ENCODE measurements at places on chromosomes 2 and 18. TPM values are rescaled to one million over a fixed set of nuclear protein-coding genes. Genes with fewer than 3 reads are reported as not detected.
A peak's percentile ranks its signal among the peaks of the same experiment; 100 is the strongest.

Gene CCDC121
- 8.0 TPM for total RNA-seq

Gene TMBIM1
- total RNA-seq = 320 TPM

GRCh38 chr2:109614715-109615636 is 812 bp downstream of the SOWAHC start:
- H3K36me3 ChIP-seq = no peaks in the 10 kb centered on the region
- no peak for DNase-seq
- no peaks in the 10 kb centered on the region for H3K27me3 ChIP-seq
- peak overlapping the region; percentile 72 for H3K4me3 ChIP-seq
- H3K4me1 ChIP-seq = peaks cover 22% of the 10 kb centered on the region

DNA sequence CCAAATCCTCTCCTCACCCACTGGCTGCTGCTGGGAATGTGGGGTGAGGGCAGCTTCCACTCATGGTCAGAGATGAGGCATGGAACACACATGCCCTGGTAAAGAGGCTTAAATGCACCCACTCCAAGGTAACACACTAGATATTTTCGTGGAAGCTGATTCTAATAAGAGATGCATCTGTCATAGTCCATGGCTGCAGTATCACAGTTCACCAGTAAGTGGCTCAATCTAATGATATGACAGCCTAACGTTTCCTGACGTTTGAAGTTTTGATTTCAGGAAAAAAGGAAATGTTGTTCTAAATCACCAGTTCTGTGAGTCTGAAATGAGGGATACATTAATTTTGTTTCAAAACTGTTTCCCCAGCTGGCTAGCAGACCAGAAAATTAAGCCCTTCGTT is 38.2 kb downstream of the LCT start:
- no peaks in the 10 kb centered on the region for H3K4me1 ChIP-seq
- DNase-seq = no peak
- H3K4me3 ChIP-seq = no peak overlapping the region
- no peaks in the 10 kb centered on the region for H3K36me3 ChIP-seq

- H3K4me3 ChIP-seq = no peak overlapping the region
- H3K27me3 ChIP-seq = no peaks in the 10 kb centered on the region
- H3K36me3 ChIP-seq = no peaks in the 10 kb centered on the region
- DNase-seq = no peak
- H3K4me1 ChIP-seq = no peaks in the 10 kb centered on the region
Measured at GRCh38 chr18:5972298-5972697, 77.0 kb upstream of the TMEM200C start.

DNA sequence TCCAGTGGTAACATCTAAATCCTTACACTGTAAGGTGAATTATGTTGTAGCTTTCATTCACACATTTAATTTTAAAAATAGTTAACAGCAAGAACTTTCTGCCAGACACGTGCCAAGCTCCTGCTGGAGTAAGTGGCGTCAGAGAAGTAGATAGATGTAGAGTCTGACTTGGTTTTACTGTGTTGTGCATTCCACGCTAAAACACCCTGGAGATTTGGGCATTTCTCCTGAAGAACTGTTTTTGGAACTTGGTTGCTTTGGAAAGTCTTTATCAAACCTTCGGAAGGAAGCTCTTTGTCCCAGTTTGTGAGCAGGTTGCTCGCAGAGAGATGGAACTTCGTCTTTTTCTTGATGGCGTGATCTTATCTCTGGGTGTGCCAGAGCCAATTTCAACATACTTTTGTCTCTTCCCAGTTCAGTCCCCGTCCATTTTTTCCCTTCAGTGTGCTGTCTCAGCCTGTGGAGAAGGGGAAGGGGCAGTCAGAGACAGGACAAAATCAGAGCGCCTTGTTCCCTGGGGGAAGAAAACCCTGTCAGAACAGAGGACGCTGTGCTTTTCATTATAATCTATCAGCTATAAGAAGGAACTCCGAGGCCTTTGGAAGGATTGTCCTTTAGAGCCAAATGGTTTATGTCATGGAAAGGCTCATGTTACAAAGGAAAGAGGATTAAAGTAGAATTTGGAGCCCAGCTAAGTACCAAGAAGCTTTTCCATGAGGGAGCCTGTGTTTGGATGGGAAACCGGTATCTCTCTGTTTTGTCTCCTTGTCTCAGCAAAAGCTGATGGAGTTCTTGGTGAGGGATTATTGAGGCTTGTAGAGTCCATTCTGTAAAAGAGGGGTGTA is 18.9 kb downstream of the GRHL1 start:
- no peaks in the 10 kb centered on the region for H3K27me3 ChIP-seq
- peak overlapping the region; percentile 14 for H3K27ac ChIP-seq
- no peak overlapping the region for H3K4me3 ChIP-seq
- no peak for DNase-seq
- no peaks in the 10 kb centered on the region for H3K36me3 ChIP-seq

DNA sequence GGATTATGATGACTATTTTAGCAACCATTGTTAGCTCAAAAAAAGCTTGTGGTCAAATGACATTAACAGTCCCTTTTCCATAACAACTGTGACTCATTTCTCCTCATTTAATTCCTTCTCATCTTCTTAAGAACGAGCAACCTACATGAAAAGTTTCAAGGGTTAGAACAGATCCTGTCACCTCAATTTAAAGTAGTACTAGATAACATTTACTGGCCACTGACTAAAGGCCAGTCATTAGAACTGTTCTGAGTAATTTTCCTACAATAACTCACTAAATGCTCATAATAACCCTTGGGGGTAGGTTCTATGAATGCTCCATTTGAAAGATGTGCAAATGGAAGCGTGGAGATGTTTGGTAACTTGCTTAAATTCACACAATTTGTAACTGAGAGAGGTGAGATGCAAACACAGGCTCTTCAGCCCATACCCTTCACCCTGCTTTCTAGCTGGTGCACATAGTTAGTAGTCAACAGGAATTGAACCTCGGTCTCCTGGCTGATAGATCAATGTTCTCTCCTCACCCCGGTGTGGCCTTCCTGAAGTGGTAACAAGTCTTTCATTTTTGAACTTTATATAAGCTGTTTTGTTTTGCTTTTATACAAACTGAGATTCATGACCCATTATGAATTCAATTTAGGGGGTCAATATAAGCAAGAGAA is 212.5 kb downstream of the SETBP1 start:
- H3K27me3 ChIP-seq = no peaks in the 10 kb centered on the region
- no peaks in the 10 kb centered on the region for H3K36me3 ChIP-seq
- H3K4me1 ChIP-seq = no peaks in the 10 kb centered on the region
- no peak for DNase-seq

DNA sequence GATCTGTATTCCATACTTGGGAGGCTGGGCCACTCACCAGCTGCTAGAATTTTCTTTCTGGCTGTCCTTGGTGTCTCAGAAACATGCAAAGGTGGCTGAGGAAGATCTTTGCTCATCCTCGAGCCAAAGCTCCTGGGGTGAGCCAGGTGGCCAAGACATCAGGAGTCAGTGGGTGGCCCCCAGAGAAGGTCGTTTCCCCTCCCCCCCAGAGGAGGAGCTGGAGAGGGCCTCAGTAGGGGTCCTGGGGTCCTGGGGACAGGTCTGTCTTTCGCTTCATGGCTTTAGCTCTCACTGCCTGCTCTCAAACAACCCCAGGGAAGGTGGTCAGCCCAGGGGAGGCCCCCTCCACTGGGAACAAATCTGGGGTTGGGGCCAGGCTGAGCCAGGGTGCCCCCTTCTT is 13.6 kb downstream of the KCNK3 start:
- H3K36me3 ChIP-seq = no peaks in the 10 kb centered on the region
- no peaks in the 10 kb centered on the region for H3K27me3 ChIP-seq
- H3K27ac ChIP-seq = peak overlapping the region; percentile 35
- DNase-seq = no peak
- no peak overlapping the region for H3K4me3 ChIP-seq
- peaks cover 11% of the 10 kb centered on the region for H3K4me1 ChIP-seq

DNA sequence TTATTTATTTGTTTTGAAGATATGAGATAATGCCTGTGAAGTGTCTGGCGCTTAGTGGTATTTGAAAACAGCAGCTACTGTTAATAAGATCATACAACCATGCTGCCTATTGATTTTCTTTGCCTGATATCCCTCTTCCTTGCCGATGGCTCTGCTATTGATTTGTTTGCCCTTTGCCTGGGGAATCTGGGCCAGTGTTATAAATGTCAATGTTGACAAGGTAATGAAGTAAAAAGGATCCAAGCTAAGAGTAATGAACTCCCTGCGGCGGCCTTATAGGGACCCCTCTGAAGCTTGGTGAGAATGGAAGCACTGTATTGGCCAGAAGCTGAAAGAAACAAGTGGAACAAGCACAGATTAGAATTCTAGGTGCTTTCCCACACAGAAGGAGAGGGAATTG is 854.6 kb downstream of the CNTNAP5 start:
- H3K4me3 ChIP-seq = no peak overlapping the region
- DNase-seq = no peak
- no peaks in the 10 kb centered on the region for H3K27me3 ChIP-seq
- H3K4me1 ChIP-seq = no peaks in the 10 kb centered on the region
- no peaks in the 10 kb centered on the region for H3K36me3 ChIP-seq
- H3K27ac ChIP-seq = no peak overlapping the region

All from ascending aorta (tissue), 2 donors.